ENCODE measurements at places on chromosomes 6 and 20.

- ATAC-seq, result no peak
Observed at GRCh38 chr6:113306552-113307145, 550.5 kb upstream of the MARCKS start.

DNA sequence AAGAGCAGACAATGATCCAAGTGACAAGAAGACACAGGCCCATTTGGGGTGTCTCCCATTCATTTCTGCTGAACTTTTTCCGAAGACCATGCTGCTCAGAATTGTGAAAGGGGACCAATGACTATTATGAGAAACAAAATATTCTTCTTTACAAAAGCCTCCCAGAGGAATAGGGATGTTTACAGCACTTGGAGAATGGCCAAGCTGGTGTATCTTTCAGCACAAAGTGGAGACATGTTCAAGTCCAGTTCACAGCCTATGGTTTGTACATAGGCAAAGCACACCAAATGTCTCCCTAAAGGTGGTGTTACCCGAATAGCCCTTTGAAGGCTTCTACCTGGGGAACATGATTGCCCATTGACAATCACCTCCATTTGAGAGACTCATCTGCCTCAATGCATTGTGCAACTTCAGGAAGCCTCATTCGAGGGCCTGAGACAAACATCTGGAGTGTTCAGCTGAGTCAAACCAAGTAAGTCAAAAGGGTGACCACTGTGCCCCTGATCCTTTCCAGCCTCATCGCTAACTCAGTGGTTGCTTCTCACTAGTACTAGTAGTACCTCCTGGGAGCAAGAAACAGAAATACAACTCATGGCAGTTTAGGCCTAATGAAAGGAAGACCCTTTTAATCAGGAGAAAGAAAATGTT, 451.0 kb upstream of the MARCKS start:
- ATAC-seq, result no peak

DNA sequence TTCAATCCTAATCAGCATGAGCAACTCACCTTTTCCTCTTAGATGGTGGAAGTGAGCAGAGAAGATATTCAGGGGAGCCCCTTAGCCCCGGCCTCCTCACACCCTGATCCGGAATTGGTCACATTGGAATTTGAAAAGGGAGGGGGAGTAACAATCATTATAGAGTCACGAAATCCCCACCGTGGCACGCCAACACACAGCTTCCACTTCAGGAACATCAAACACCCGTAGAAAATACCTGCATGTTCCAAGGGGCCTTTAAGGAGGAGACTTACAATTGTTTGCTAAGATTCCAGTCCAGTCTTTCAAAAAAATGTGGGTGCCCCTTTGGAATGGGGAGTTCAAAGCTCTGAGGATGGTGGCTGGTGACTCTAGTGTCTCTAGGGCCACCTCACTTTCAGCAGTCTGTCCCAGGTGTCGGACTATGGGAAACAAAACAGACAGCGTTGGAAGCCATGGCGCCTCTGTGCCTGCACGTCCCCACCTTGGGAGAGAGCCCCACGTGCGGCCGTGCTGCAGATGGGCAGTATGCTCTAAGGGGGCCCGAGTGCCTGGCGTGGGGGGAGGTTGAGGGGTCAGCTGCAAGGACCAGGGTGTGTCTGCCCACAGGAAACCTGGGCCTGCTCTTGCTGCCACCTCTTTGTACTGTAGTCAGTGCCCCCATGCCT, 2.4 kb downstream of the CD93 start:
- ATAC-seq, result no peak

- ATAC-seq, result no peak
Observed at GRCh38 chr6:142913036-142913510, 31.9 kb downstream of the HIVEP2 start.

- ATAC-seq, result peak; percentile 70
Observed at GRCh38 chr6:17884498-17885478, 102.6 kb downstream of the KIF13A start.

- ATAC-seq, result no peak
Observed at GRCh38 chr6:15496345-15497131, 166.3 kb downstream of the DTNBP1 start.

DNA sequence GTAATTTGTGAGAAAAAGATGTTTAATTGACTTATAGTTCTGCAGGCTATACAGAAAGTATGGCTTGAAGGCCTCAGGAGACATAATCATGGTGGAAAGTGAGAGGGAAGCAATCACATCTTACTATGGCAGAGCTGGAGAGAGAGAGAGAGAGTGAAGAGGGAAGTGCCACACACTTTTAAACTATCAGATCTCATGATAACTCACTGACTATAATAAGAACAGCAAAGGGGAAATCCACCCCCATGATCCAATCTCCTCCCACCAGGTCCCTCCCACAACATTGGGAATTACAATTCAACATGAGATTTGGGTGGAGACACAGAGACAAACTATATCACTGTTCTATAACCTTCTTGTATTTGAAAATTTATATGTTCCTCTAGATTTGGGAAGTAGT, 117.2 kb upstream of the BMP5 start:
- no peak for ATAC-seq
